ENCODE measurements at places on chromosomes 16 and 17.

DNA sequence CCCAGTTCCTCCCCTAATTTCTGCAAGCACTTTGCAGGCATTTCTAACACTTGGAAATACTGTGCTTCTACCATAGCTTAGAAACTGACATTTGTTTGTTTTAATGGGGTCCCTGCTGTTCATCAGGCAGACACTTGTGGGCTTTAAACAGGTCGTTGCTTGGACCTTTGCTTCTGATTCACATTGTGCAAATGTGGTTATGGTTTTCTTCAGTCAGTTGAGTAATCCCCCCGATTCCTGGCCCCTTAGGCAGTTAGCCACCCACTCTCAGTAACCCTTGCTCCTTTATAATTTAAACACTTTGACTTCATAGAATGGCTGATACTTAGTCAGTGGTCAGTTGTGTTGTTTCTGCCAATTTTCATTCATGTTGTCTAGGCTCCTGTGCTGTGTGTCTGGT lies 39.4 kb downstream of the SLC47A1 start:
- no peak for ATAC-seq

DNA sequence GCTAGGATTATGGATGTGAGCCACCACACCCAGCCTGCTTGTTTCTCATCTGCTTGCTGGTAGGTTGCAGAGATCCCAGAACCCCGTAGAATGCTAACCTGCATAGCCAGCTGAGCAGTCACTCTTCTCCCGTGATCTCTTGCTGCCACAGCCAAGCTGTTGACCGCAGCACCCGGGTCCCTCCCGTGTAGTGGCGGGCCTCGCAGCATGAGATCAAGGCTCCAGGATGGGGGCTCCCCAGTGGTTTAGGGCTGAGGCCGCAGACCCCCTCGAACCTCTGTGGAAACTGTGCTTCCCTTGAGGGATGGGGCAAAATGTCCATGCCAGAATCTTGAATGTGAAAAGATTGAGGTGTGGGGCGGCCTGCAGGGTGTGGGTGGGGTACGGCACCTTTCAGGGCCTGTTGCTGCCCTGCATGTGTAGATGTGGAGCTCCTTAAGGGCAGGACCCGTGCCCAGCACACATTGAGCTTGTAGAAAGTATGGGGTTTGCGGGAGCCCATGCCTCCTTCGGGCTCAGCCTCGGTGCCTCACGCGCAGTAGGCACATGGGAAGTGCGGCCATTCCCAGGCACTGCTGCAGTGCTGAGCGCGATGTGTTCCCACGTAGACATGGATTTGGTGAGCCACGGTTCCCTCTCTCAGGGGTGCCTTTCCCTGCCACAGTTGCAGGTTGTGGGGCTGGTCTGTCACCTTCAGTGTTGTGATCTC lies 99.9 kb downstream of the BANP start:
- no peak for ATAC-seq

GRCh38 chr17:32271844-32272243 lies 6.2 kb downstream of the RHBDL3 start:
- ATAC-seq, result no peak

- no peak for ATAC-seq
Measured at GRCh38 chr17:39171933-39172332, 6.0 kb upstream of the ARL5C start.

- no peak for ATAC-seq
Measured at GRCh38 chr16:77111056-77111565, 79.9 kb upstream of the MON1B start.

DNA sequence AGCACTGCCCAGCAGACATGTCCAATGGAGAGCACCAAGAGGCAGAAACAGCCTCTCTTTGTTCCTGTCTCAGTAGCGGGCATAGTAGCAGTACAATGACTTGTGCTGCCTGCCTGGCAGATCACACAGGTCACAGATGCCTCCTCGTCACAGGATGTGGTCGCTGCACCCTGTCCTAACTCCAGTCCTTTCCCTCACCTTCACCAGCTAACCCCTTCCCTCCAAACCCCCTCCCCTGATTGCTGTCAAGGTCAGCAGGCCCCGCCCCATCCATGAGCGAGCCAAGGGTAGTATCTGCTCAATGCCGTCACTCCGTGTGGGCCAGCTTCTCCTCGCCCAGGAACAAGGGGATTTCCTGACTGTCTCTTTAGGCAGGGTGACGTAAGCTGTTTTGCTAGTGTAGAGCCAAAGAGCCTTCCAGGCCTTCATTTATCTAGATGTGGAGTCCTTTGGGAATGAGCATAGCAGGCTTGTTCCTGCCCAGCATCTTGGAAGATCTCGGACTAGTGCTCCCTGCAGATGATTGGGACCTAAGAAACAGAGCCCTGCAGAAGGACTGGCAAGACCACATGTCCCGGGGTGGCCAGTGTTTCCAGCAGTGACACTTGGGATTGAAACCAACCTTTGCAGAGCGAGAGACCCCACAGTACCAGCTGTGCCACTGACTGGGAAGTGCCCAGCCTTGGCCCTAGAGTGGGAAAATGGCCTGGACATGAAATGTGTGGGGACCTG lies 75.9 kb upstream of the TNRC6C start:
- ATAC-seq, result peak; percentile 3

GRCh38 chr16:85873153-85873552 lies 25.8 kb upstream of the IRF8 start:
- no peak for ATAC-seq

Measured in motor neuron (in vitro differentiated cells).